Trophoblast cell (in vitro differentiated cells and primary cell): ENCODE measurements at places on chromosomes 12 and 14.

DNA sequence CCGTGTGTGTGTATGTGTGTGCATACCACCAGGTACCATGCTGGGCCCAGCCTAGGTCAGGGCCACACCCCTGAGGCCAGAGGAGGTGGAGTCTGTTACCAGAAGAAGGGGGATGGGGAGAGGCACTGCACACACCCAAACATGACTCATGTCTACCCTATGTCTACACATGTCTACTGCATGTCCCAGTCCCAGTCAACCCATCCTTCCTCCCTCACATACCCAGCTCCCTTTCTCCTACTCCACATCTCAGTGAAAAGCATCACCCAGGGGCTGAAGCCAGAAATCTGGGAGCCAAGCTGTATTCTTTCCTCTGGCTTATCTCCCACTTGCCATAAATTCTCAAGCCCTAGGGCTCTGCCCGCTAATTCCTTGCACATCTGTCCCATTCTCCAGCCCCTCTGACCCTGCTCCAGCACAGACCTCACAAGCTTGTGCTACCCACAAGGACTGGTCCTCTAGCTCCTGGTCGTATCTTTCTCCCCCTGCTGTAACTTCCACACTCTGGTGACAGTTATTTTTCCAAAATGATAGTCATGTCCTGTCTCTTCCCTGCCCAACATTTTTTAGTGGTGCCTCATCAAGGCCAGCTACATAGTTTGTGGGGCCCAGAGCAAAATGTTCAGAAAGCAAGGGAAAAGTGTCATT, 18.0 kb upstream of the APPL2 start:
- peak; percentile 32 for DNase-seq

DNA sequence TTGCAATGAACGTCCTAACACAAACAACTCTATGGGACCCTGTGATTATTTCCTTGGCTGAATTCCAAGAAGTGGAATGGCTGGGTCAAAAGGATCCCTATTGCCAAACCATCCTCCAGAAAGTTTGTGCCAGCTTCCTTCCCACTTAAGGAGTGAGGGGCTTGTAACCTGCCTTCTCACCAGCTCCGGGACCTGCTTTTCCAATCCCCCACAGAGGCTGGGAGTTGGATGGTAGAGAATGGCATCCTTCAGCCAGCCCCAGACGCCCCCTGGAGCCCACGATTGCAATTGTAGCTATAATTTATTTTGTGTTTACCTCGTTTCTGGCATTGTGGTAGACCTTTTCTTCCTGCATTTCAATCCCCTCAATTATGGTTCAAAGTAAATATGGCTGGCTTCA, 9.7 kb upstream of the ZDHHC22 start:
- DNase-seq = no peak

DNA sequence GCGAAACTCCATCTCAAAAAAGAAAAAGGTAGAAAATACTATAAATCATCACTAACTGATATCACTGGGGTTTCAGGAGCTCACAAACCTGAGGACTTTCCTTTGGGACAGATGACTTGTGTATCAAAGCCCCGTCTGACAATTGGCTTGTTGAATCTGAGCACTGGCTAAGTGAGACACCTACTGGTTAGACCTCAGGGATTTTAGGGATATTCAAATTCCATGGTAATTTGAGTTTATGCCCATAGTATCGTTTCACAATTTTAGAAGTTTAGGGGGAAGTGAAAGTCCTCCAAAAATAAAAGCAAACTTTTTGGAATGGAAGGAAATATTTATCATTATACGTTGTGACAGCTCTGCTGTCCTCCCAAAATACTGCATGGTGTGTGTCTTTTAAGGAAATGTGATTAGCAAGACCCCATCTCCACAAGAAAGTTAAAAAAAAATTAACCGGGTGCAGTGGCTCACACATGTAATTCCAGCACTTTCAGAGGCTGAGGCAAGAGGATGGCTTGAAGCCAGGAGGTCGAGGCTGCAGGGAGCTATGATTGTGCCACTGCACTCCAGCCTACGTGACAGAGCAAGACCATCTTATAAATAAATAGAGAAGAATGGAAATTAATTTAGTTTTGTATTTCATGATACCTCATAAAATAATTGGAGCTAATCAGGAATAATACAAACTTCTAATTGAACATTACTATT, 49.2 kb downstream of the FBXL14 start:
- no peak for DNase-seq

DNA sequence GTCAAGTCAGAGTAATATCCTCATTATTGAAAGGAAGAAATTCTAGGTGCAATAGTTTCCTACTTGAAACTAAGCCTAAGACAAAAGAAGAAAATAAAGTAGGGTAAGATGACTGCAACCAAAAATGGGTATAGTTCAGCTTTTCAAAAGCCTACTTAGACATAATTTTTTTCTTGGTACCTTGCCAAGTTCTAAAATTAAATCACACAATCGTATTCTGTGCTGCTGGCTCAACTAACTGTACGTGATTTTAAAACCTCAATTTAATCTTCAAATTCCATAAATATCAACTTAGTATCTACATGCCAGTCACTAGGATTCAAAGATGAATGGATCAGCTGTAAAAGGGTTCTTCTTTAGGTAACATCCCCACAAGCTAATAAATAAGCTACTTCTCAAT, 56.9 kb downstream of the SCAF11 start:
- no peak for DNase-seq

- DNase-seq = no peak
Observed at GRCh38 chr14:104601786-104602185, 2.8 kb downstream of the TMEM179 start.

DNA sequence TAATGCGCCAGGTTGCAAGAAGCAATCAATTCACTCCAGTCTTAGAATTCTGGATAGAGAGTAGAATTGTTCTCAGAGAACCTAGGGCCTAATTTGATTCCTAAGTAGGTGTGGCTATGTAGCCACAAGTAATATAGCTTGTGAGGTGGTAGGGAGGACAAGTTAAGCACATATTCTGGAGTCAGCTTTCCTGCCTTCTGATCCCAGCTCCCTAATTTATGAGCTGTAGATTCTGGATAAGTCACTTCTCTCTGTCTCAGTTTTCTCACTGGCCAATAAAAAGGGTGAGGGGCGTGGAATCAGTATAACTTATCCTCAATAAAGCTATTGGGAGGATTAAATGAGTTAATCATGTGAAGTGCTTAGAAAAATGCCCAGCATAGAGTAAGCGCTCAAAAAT, 3.0 kb upstream of the SNW1 start:
- no peak for DNase-seq

GRCh38 chr12:59597385-59597781, 1.6 kb downstream of the SLC16A7 start:
- DNase-seq = peak; percentile 66

DNA sequence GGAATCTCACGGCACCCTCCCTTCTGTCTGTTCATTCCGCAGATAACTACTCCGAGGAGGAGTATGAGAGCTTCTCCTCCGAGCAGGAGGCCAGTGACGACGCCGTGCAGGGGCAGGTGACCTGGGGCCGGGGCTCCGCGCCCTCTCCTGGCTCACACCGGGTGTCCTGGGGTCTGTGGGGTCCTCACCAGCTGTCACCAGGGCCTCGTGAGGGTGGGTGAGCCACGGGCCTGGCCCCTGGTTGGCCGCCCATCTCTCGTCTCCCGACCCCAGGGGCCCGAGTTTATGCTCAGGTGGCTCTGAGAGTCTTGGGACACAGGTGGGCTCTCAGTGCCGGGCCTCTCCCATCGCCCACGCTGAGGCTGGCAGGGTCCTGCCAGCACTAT, 30.3 kb upstream of the TEX22 start:
- no peak for DNase-seq

DNA sequence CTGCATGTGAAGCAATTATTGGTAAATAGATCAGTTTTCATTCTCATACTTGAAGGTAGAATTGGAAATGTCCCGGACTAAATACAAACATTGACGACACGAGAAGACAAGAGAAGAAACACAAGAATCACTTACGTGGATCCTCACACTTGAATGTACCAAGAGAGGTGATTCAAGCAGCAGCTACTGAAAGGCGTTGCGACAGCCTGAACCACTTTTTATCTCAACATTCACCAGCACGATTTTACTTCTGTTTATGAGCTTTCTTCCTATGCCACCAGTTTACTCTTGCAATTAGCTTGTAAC, 3.6 kb upstream of the FZD10 start:
- DNase-seq = no peak

GRCh38 chr14:101828046-101828445, 66.5 kb downstream of the PPP2R5C start:
- no peak for DNase-seq

- no peak for DNase-seq
Observed at GRCh38 chr12:47337581-47337980, 257.8 kb upstream of the AMIGO2 start.

DNA sequence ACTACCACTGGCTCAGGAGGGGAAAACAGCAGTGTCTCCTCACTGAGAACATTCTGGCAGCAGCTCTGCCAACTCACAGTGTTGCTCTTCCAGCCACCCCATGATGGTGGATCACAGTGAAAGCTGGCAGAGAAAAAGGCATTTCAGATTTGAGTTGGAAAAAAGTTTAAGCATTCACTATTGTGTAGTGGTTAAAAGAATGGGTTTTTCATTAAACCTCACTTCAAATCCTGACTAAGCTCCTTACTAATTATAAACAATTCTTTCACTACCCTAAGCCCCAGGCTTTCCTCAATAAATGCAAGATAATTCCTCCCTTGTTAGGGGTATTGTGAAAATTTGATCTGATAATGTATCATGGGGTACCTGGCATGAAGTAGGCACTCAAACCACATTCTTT, 518.1 kb downstream of the SNAPC1 start:
- DNase-seq = no peak

DNA sequence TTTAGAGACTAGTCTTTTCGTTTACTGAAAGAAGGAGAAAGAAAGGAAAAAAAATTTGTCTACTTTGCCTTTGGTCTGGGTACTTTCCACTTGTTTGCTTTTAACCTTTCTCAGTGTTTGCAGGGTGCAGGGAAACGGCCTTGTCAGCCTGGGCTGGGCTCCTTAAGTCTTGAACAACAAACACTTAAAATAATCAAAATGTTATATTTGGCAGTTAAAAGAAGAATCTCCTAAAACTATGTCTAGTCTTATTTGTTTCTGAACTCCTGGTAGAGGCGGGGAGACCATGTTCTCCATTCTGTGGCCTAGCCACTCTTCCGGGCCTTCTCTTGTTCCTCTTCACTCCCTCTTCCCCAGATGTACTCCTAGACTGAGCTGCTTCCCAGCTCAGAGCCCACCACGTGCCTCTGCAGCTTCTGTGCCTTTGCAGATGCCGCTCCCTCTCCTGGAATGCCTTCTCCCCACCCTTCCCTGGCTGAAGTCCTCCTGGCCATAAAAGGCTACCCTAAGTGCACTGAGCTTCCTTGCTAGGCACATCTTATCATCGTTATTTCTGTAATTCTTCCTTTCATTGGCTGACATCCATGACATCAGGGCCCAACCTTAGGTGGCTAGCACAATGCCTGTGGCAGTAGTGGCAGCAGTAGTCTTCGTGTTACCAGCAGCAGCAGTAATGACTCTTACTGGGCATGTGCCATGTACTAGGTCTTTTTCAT, 432.9 kb downstream of the ZFP36L1 start:
- DNase-seq = peak; percentile 35

- DNase-seq = no peak
Observed at GRCh38 chr14:90278199-90279175, 22.1 kb downstream of the PSMC1 start.
